ENCODE measurements at places on chromosomes 2 and 18.

- DNase-seq = no peak
Observed at GRCh38 chr2:76861708-76862107, 660.5 kb downstream of the LRRTM4 start.

GRCh38 chr18:46436621-46437020 is 220.4 kb downstream of the LOXHD1 start:
- DNase-seq = no peak

DNA sequence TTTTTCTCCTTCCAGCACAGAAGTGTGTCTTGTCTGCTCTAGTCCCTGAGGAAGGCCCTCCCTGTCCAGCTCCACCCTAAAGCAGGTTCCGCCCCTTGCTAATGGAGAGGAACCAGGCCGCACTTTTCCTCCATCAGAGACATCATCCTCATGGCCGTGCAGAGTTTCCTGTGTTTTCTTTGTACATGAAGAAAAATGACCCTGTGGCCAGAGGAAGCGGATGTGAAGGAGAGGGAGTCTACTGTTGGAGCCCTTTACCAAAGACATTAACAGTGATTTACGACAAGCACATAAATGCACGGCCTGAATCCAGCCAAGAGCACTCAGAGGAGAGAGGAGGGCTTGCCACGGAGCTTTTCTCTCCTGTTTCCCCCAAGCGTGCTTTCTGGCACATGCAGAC is 109.5 kb downstream of the RNF144A start:
- DNase-seq = no peak

- DNase-seq = no peak
Observed at GRCh38 chr2:67649331-67650261, 252.5 kb downstream of the ETAA1 start.

- DNase-seq = no peak
Observed at GRCh38 chr2:144233733-144234541, 286.0 kb downstream of the ZEB2 start.

DNA sequence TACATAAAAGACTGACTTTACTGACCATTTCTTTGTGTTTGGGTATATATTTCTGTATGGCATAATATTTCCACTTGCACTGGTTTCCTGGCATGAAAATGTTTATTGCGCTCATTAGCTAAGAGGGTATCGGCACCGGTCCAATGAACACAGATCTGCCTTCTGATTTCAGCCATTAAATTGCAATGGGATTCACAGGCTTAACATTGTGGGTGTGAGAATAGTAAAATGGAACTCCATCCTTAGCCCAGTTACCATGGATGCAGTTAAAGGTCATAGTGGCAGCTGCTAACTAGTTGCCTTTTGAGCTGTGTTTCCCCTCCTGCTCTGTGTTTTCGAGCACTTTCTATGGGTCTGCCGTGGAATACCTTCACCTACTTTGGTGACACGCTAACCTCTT is 352.6 kb upstream of the POU3F3 start:
- no peak for DNase-seq

DNA sequence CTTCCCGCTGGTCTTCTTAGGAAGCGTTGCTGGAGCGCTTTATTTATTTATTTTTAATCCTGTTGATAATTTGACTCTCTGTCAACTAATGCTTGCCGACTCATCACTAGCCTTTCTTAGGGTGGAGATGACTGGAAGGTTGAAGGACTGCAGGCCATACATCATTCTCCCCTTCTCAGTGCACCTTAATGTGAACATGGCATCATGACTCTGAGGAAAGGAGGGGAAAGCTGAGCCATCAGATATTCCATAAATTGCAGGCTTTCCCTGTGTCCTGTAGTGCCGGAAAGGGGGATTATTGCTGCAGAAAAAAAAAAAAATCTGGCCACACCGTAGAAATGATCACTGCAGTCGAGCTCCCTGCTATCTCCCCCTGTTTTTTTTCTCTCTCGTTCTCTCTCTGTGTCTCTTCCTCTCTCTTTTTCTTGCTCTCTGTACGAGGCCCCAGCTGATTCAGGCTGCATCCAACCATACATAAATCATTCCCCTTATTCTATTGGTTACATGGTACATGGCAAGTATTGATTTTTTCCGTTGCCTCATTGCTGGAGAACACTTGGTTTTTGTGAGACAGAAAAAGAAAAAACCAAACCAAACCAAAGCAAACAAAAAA is 125.8 kb upstream of the EFEMP1 start:
- no peak for DNase-seq

DNA sequence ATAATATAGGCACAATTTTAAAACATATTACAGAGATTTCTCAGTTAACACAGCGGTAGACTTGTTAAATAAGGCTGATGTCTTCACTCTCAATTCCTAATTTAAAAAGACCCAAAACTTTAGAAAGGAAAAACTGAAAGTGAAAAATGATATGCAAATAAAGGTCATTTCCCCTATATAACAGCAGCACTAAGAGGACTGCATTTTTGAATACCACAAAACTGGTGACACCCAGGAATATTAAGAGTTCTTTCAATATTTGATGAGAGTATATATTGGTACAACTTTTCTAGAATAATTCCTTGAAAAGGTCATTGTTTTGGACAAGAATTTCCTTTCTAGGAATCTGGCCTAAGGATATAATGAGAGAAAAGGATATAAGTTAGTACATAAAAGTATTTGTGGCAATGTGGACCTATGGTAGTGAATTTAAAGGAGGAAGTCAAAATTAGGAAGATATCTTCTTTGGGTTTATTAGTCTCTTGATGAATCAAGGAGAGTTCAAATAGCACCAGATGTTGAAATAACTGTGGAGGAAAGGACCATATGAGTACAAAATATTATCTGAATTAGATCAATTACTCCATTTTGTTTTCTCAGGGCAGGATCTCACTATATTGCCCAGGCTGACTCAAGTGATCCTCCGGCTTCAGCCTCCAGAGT is 70.3 kb downstream of the TMEM237 start:
- no peak for DNase-seq

- DNase-seq = no peak
Observed at GRCh38 chr2:121084130-121084680, 200.8 kb downstream of the TFCP2L1 start.

- DNase-seq = no peak
Observed at GRCh38 chr2:42959234-42960001, 167.0 kb upstream of the HAAO start.

GRCh38 chr18:12044591-12044990 is 49.1 kb upstream of the ANKRD62 start:
- DNase-seq = no peak

- DNase-seq = no peak
Observed at GRCh38 chr2:47654790-47655562, 128.0 kb upstream of the MSH6 start.

GRCh38 chr2:173347305-173348168 is 7.1 kb upstream of the CDCA7 start:
- DNase-seq = no peak

DNA sequence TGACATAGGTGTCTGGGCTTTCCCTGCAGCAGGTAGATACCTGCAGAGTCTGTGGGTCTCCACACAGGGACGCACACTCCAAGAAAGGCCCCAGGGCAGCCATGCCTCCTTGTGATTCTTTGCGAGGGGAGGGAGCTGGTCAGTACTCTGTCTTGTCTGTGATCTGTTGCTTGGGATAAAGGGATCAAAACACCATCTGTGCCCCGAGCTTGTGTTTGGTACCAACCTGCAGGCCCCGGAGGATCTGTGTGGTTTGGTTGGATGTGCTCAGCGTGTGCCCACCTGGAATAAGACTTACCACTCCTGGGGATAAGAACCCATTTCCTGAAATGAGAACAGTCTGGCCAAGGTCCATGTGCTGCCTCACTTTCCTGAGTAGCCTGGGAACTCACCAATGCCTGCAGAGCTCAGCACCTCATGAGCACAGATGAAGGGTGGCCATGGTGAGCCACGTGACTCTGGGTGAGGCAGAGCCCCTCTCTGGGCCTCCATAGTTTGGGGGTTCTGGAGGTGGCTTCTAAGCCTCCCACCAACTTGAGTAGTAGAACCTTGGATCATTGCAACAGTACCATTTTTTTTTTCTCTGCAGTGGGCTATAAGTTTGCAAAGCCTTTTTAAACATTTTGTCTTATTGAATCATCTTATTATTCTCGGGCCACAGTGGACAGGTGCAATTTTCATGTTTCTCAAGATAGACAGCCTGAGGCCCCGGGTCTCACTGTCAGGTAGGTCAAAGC is 134.8 kb downstream of the DDX1 start:
- DNase-seq = no peak

- DNase-seq = no peak
Observed at GRCh38 chr2:238525990-238526389, 99.3 kb downstream of the ASB1 start.

DNA sequence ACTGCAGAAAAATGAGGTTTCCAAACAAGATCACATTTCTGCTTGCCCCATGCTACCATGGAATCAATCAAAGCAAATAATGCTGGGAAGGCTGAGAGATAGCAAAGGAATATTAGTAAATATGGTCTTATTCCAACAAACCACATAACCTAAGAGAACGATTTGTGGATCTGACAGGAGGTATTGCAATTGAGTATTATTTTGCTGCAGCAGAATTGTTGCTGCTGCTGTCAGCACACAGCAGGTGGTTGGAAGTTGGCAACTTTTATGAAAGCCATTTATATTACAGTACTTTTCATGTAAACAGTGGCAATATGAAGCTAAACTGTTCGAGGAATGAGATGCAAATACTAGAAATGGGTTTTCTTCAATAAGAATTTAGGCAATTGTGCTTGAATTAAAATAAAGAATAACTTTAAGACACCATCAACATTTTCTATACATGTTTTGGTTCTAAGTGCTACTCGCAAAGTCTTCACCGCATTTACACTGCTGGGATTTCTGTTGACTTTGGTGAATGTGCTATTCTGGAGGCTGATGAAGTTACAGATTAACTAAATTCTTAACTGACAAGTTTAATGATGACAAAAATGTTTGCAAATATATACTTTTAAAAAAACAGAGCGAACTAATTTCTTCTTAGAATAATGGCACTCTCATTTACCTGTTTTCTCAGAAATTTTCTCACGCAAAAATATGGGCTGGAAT is 1285.7 kb downstream of the CNTNAP5 start:
- DNase-seq = no peak

DNA sequence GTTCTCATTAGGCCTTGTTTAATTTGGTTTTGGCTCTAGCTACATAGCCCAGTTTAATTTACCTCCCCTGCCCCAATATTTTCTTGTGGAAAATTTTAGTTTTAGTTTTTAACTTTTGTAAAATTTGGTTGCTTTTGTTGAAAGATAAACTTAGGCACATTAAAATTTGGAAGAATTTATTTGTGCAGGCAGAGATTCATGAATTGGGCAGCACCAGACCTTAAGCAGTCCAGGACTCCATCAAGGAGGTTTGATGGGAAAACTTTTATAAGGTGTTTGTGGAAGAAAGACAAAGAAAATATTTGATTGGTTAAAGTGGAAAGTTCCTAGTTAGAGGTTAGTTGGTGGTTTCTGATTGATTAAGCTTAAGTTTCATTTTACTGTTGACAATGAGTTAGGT is 16.4 kb upstream of the PNPT1 start:
- no peak for DNase-seq

DNA sequence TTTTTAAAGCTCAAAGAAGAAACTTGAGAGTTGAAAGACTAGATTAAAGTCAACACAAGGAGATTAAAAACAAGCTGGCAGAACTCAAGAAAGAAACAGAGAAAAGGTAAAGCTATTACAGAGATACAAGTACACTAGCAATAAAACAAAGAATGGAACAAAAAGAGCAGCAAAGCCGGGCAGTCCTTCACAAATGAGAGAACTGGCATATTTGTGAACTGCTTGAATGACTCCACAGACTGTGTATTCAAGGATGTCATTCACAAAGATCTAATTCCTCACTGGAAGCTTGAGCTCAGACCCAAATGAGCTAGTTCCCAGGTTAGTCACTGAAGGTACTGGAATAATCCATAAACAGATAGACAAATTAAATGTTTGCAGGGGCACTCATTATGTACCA is 318.0 kb downstream of the MYCN start:
- DNase-seq = no peak

- no peak for DNase-seq
Observed at GRCh38 chr2:113268621-113269360, 9.9 kb downstream of the PAX8 start.

GRCh38 chr2:151983221-151983620 is 115.6 kb downstream of the CACNB4 start:
- no peak for DNase-seq

DNA sequence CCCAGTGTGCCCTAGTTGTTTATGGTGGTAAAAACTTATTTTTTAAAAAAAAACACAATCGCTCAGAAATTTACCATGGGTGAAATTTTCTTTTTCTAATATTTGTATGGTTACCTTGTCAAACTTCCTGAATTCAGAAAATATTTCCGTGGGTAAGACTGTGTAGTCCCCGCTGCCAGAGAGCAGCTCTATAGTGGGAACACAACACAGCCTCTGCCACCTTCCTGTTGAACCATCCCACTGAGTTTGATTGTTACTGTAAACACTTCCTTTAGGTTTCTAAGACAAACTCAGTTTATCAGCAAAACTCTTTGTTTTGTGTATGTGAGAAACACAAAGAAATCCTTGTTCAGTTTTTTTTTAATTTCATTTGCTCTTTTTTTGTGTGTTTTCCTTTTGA is 17.9 kb downstream of the DNAH6 start:
- DNase-seq = no peak

DNA sequence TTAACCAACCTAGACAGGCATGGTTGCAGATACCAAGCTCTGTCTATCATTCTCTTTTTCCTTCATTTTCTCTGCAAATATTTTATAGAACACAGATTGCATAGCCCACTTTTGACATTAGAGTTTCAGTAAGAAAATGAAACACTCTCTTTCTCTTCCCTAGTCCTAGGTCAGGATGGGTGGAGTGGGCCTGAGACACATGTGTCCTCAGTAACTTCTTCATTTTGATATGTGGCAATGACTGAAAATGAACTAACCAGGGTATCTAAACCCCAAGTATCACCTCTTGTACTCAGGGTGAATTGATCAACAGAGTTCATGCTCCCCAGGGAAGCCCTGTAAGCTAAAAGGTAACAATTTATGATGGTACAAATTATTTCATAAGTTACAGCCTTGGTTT is 37.0 kb upstream of the KYNU start:
- DNase-seq = no peak

DNA sequence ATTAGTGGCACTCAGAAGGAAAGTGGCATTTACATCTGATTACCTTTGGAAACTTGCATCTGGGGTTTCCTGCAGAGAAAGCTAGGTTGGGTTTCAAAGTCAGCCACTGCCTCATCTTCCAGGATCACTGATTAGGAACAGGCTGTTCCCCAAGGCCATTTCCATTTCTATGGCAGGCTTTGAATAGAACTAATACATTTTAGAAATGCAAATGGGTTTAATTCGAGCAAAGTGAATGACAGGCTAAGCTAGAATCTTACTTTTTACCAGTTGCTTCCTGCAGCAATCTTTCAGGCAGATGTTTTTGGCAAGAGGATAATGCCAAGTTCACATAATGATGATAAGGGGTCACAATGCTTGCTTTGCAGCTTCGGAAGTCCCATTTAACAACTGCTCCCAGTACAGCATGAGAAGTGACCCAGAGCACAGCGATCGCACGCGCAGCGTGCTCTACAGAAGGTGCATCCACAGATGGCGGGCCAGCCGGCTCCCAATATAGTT is 336.7 kb downstream of the LPIN1 start:
- DNase-seq = no peak

DNA sequence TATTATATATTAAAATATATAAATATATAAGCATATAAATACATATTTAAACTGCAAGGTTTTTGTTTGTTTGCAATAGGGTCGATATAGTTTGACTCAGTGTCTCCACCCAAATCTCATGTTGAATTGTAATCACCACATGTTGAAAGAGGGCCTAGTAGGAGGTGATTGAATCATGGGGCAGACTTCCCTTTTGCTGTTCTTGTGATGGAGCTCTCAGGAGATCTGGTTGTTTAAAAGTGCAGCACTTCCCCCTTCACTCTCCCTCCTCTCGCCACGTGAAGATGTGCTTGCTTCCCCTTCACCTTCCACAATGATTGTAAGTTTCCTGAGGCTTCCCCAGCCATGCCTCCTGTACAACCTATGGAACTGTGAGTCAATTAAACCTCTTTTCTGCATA is 2137.3 kb upstream of the CELF4 start:
- no peak for DNase-seq

Data from vagina (tissue), 2 donors.